Stimulated activated CD4-positive, alpha-beta T cell treated with anti-CD3 and anti-CD28 coated beads, Interleukin-1b, Interleukin-23, amount 100 ng/mL, for 24 hours (primary cell): ENCODE measurements at places on chromosomes 11 and 22.

DNA sequence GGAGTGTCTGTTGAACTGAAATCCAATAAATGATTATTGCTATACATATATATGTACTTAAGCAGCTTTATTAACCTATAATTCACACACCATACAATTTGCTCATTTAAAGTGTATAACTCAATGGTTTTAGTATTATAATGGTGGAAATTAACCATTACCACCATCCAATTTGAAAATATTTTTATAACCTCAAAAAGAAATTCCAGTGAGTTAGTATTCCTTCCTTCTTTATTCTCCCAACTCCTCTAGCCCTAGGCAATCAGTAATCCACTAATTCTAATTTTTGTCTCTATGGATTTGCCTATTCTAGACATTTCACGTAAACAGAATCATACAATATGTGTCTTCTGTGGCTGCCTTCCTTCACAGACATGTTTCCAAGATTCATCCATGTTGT, 64.8 kb downstream of the MAPK1 start:
- DNase-seq = no peak

DNA sequence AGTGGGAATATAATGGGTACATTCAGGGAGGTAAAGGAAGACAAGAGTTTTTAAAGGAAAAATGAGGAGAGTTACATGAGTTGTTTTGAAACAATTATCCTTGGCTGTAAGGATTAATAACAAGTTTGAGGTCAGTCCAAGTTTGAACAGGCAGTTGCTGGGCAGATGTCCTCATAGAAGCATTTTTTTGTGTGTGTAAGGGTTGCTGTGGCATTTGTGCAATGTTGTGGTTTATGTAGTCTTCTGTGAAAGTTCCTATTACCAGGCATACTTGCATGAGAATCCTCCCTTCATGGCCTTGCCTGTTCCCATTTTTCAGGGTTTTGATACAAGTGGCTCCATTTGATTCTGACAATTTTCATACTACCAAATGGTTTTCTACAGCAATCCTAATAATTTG, 400.2 kb downstream of the KCNA4 start:
- no peak for DNase-seq

- DNase-seq = no peak
Measured at GRCh38 chr11:23555085-23555484, 694.8 kb upstream of the CCDC179 start.

DNA sequence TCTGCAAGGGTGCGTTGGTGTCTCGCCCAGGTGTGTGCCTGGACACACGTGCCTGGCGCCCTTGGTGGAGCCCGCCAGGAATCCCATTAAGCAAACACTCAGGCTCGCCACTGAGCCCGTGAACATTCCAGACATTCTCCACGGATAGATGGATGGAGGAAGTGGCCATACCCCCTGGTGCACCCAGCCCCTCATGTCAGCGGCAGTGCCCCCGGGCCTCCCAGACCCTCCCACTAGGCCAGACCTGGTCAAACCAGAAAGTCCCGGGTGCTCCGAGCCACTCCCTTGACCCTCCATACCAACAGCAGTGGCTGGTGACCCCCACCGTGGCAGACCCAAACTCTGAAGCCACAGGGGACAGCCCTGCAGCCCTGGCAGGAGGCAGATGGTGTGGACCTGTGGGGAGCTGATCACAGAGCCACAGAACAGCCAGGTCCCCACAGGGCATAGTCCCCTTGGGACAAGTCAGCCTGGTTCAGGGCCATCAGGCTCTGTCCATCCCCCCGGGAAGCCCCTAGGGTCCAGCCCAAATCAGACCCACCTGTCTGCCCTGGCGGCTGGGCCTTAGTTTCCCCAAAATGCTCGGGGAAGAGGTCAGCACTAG, 1.9 kb downstream of the EPS8L2 start:
- DNase-seq = no peak

GRCh38 chr11:33344611-33345010, 87.4 kb downstream of the HIPK3 start:
- no peak for DNase-seq

DNA sequence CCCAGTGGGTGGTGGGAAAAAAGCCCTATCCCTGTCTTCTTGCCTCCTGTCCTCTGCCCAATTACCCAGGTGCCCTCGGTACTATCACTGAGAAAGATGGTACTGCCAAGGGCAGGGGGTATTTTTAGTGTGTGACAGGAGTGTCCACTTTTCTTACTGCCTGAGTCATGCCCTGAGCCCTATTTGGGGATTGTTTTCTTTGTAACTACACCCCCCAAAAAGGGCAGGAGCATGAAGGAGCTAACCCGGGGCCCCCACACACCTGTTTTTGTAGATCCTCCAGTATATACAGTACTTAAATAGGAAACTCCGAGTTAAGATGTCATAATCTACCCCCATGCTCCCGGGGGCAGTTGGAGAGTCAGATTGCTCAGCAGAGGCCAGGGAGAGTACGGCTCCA, 3.8 kb downstream of the SMTNL1 start:
- DNase-seq = no peak

DNA sequence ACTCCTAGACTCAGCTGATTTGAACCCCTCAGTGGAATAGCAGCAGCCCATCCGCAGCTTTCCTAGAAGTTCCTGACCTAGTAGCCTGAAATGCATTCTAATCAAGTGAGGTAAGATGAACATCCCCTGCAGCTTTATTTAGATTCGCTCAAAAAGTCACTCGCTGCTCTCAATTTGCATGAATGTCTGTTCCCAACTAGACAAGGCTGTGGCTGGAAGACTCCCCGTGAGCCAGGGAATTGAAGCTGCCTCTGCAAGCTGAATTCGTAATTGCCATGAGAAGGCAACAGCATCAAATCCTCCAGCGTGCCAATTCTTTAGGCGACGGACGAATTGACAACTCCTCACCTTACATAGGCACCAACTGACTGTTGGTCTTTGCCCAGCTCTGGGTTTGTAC, 17.1 kb upstream of the SCN3B start:
- no peak for DNase-seq

GRCh38 chr11:26442131-26442530, 110.2 kb downstream of the ANO3 start:
- no peak for DNase-seq

DNA sequence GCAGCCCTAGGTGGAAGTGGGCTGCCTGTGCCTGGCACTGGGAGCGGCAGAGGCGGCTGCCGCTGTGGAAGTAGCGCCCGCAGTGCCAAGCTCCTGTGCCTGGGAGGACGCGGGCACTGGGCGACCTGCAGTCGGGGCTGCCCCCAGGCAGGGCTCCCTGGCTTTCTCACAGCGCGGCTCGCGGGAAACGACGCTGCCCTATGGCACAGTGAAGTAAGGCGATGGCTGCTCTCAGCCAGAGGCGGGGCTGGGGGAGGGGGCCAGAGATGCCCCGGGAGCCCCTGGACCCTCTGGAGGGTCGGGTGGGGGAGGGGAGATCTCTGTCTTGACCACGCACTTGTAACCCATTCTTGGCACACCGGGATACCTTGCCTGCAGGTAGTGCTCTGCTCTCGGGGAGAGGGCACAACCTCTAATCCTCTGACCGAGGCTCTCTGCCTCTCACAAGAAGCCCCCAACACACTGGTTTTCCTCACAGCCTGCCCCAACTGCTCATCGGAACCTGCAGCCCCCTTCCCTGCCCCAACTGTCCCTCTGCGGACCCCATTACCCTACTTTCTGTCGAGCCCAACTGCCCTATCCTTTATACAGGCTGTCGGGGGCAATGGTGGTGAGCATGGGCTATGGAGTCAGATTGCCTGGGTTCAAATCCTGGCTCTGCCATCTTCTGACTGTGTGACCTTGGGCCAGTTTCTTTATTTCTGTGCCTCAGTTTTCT, 32.2 kb upstream of the TRIM29 start:
- DNase-seq = no peak

- DNase-seq = no peak
Measured at GRCh38 chr11:84497981-84498411, 1129.1 kb downstream of the DLG2 start.

DNA sequence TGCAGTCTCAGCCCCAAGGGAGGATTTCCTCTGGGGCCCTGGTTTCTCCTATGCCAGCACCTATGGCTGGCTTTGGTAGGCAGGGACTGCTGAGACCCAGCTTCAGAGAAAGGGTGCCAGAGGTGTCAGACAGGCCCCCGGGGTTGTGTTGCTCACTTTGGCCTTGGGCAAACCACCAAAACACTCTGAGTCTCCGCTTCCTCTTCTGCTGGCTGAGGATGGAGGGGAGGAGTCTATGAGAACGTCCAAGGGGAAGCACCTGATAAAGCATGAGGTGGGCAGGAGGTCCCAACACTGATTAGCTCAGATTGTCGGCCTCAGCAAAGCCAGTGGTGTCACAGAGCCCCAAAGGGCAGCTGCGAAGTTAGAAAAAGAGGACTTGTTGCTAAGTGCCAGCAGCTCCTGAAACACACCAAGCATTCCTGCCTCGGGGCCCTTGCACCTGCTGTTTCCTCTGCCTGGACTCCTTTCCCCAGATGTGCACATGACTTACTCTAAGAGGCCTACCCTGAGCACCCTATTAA, 10.5 kb downstream of the SMTNL1 start:
- no peak for DNase-seq

DNA sequence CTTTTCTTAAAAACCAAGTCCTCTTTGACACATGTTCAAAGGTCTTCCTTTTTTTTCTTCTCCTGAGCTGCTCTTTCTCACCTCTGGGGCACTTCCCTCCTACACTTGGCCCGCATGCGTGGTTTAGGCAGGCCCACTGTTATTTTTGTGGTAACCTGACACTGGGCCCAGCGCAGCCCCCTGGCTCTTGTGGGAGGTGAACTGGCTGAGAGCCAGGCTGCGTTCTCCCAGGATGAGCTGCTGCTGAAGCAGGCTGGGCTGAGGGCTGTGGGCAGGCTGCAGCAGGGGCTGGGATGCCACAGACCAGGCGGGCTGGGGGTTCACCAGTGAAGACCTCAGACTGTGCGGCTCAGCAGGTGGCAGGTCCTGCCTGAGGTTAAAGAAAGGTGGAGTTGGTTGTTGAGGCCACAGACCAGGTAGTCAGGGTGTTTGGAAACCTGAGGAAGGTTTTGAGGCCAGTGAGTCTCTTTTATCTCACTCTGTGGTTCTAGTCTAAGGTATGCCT, 72.4 kb downstream of the TEAD1 start:
- DNase-seq = no peak

- no peak for DNase-seq
Measured at GRCh38 chr22:45242778-45243191, 2.1 kb upstream of the KIAA0930 start.

DNA sequence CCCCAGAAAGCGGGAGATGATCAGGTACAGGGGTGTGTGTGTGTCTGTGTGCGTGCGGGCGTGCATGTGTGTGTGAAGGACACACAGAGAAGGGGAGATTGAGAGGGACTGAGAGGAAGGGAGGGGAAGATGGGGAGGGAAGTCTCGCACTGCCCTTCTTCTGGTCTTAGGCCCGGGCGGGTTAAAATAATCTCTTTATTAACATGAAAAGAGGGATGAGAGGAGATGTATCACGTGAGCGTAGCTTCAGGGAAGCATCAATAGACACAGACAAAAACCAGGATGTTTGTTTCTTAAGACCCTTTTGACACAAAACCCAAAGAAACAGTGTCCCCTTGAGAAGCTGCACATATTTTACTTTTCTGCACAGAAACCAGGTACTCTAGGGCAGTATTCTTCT, 347.3 kb downstream of the BRD1 start:
- no peak for DNase-seq

GRCh38 chr11:105699203-105699602, 89.3 kb downstream of the GRIA4 start:
- DNase-seq = no peak

GRCh38 chr11:59643390-59643789, 25.4 kb downstream of the PATL1 start:
- no peak for DNase-seq
